ENCODE measurements at places on chromosomes 6 and 20.

DNA sequence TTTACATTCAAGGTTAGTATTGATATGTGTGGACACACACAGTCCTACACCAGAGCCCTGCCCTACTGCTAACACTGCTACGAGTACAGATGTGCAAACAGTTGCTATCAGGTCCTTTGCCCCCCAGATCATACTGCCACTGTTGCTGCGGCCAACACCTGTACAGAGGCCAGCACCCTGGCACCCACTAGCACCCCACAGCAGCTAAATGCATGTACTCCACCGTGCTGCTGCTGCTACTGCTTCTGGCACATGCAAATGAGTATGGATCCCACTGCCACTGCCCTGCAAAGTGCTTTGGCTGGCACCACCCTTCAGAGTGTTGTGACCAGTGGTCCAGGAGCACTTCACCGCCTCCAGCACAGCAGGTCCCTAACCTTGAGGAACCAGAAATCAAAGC lies 621.9 kb downstream of the GRIK2 start:
- no peak for DNase-seq

GRCh38 chr6:97668716-97669115 lies 385.7 kb upstream of the MMS22L start:
- peak; percentile 12 for DNase-seq

- no peak for DNase-seq
Measured at GRCh38 chr20:25207960-25208534, 12.5 kb downstream of the ENTPD6 start.

- no peak for DNase-seq
Measured at GRCh38 chr20:62316331-62317166, 13.8 kb downstream of the ADRM1 start.

DNA sequence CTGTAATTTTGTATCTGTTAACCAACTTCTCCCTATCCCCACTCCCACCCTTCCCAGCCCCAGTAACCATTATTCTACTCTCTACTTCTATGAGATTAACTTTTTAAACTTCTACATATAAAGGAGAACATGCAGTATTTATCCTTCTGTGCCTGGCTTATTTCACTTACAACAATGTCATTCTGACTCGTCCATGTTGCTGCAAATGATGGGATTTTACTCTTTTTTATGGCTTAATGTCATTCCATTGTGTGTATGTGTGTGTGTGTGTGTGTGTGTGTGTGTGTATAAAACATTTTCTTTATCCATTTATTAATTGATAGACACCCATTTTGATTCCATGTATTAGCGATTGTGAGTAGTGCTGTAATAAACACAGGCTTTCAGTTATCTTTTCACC lies 76.1 kb downstream of the COL19A1 start:
- DNase-seq, result no peak

DNA sequence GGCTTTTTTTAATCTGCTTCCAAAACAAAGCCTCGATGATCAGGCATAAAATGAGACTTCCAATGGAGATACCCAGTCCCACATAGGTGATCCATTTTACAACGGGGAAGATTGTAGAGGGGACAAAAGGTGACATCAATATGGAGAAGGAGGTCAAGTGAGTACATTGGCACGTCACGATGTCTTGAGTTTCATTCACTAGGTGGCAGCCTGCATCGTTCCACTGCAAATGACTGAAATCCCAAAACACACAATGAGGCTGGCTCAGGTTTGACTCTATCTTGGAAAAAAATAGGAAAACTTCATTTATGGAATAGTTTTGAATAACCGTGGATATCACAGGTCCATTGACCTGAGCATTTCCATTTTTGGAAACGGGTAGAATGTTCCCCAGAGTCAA lies 32.5 kb downstream of the ADGRF1 start:
- DNase-seq, result no peak

- no peak for DNase-seq
Measured at GRCh38 chr6:169162752-169163407, 90.8 kb downstream of the THBS2 start.

GRCh38 chr6:13709689-13710551 lies 1.7 kb downstream of the RANBP9 start:
- no peak for DNase-seq

- no peak for DNase-seq
Measured at GRCh38 chr6:37306624-37307222, 47.1 kb upstream of the RNF8 start.

GRCh38 chr20:54190217-54190616 lies 16.4 kb upstream of the CYP24A1 start:
- no peak for DNase-seq

- DNase-seq, result no peak
Measured at GRCh38 chr6:146916435-146917025, 287.7 kb upstream of the STXBP5 start.

- DNase-seq, result no peak
Measured at GRCh38 chr6:133951227-133951626, 1.8 kb upstream of the TBPL1 start.

- no peak for DNase-seq
Measured at GRCh38 chr6:133207754-133208153, 33.4 kb upstream of the EYA4 start.

DNA sequence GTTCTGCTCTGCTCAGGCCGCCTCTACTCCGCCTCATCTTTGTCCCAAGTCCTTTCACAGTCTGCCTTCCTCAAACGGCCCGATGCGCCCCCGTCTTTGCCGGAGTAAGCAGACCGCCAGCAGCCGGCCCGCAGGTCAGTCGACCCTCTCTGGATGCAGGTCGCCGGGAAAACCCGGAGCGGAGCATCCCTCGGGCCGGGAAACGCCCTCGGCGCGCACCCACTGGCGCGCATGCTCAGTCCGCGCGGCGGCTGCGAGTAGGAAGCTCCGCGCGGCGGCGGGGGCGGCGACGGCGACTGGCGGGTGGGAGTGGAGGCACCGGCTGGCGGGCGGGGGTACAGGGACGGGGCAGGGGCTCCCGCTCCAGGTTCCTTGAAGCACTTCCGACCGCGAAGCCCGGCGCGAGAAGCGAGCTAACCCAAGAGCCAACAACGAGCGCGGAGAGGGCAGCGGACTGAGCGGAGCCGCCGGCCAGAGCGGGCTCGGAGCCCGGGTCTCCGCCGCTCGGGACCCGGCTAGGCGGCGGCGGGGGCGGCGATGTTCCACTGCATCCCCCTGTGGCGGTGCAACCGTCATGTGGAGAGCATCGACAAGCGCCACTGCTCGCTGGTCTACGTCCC lies at the start of gene LRRC1:
LRRC1 (plus strand) TSS at position 286 of the 620 bp plus-strand sequence; CDS start at position 538, 252 bp downstream.
- peak; percentile 44 for DNase-seq

DNA sequence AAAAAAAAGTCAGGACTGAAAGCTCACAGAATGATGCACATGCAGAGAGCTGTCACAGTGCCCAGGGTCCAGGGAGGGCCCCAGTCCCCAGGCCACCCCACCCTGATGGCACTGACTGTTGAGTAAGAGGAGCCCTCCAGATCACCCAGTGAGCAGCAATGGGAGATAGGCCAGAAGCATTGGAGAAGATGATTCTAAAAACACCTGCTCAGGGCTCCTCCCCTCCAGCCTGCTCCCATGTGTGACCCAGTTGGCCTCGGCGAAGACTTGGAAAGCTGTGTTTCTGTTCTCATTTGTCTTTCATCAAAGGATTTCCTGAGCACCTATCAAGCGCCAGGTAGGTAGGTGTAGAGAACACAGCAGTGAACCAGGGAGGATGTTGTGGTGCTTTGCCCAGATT lies 43.9 kb upstream of the DSN1 start:
- no peak for DNase-seq

- no peak for DNase-seq
Measured at GRCh38 chr6:130717657-130718056, 109.5 kb upstream of the SMLR1 start.

- no peak for DNase-seq
Measured at GRCh38 chr6:137856138-137856898, 10.7 kb upstream of the TNFAIP3 start.

GRCh38 chr20:63627751-63628245 lies 897 bp upstream of the GMEB2 start:
- DNase-seq, result no peak

GRCh38 chr6:397604-398003 lies 6.1 kb downstream of the IRF4 start:
- DNase-seq, result no peak

DNA sequence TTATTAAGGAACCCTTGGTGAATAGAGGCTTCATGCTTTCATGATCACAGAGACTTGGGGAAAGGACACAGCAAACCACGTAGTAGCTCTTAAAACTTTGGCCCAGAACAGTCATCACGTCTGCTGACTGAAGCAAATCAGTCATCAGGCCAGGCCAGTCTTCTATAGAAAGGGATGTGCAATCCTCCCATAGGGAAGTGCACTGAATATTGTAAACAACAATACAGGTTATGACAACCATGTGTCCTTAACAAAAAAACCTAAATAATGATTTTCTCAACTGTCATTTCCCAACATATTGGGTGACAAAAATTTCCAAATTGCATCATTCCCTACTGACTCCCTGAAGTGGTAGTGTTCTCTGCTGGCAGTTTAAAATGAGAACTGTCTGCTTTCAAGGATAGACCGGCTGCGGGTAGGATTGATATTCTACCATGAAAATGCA lies 388.2 kb upstream of the CITED2 start:
- peak; percentile 38 for DNase-seq
